ENCODE measurements at places on chromosomes 6 and 20.

DNA sequence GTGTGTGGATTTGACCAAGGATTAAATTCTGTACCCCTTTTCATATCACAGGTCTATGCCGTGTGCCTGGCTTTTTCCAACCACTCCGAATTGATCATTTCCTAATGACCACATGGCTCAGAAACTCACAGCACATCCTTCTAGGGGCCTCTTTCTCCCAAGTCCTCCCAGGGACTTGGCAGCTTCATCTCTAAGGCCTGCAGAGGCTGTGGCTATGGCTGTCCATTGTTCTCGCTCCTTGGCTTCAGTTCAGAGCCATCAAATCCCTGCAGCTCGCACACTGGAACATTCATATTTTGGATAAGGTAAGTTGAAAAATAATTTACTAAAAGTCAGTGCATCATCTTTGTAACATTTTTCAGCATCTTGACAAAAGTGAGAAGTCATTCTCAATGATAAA lies 497.2 kb upstream of the CDH4 start:
- H3K27me3 ChIP-seq = no peaks in the 10 kb centered on the region
- H3K27ac ChIP-seq = no peak overlapping the region
- no peaks in the 10 kb centered on the region for H3K36me3 ChIP-seq
- H3K4me3 ChIP-seq = no peak overlapping the region
- no peaks in the 10 kb centered on the region for H3K4me1 ChIP-seq

DNA sequence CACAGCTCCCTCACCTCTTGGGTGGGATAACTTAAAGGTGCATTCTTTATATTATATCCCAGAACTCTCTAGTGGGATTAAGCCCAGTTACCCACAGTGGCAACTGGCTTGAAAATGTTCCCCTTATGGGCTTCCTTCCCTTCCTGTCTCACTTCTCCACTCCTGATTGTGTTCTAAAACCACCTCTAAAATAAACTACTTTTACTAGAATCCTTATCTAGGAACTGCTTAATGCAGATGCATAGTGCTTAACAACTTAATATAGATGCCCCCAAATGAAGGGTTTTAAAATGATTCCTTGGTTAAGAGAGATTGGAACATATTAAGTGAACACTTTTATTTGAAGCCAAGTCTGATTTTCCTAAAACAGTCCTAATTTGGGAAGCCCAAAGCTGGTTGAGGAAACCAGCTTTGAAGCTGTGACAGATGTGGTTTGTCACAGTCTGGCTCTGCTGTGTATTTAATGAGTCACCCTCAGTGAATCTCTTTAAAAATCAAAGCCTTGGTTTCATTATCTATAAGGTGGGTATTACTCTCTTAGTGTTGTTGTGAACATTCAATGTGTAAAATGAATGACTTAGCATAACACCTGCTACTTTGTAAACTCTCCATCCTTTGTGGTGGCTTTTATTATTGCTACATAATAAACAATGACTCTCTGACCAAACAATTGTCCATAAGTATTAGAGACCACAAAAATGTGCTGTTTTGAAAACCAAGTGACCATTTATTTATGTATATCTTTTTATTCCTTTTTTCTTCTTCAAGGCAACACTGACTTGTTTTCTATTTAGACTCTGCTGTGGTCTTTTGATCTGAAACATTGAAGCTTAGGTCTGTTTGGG lies 24.4 kb downstream of the PLCB1 start:
- H3K27ac ChIP-seq = no peak overlapping the region
- no peaks in the 10 kb centered on the region for H3K27me3 ChIP-seq
- no peak for DNase-seq
- no peaks in the 10 kb centered on the region for H3K36me3 ChIP-seq
- no peak overlapping the region for H3K4me3 ChIP-seq

DNA sequence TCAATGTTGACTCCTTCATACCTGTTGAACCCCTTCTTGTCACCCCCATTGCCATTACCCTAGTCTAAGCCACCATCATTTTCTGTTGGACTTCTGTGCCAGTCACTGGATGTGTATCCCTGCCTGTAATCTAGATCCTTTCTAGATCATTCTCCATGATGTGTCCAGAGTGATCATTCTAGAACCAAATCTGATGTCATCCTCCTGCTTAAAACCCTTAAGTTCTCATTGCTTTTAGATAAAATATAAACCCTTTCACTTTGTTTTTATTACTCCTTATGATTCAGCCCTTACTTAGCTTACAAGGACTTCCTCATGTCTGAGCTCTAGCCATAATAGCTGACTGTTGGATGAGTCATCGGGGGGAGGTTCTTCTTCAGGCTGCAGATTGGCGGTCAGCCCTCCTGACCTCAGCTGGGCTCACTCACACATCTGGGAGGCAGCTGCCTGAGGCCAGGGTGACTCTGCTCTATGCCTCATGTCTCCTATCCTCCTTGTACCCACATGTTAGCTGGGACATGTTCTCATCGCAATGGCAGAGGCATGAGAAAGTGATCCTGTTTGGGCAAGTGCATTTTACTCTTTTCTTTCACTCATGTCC lies 287.6 kb downstream of the ESR1 start:
- DNase-seq = peak; percentile 89
- no peaks in the 10 kb centered on the region for H3K27me3 ChIP-seq
- H3K27ac ChIP-seq = no peak overlapping the region
- H3K4me1 ChIP-seq = no peaks in the 10 kb centered on the region

DNA sequence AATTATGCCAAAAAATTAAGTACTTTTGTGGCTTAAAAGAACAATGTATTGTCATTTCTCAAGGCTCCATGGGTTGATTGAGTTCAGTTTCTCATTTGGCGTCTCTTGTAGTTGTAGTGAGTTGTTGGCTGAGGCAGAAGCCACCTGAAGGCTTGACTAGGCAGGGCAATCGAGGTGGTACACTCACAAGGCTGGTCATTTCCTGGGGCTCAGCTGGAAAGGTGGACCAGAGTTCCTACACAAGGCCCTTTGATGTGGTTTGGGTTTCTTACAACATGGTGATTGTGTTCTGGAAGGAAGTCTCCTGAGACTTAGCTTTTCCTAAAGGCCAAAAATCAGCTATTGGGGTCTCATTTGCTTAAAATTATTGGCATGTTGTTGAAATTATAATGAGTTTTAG lies 22.6 kb downstream of the MAS1 start:
- H3K4me1 ChIP-seq = no peaks in the 10 kb centered on the region
- H3K27ac ChIP-seq = no peak overlapping the region
- H3K4me3 ChIP-seq = no peak overlapping the region
- no peaks in the 10 kb centered on the region for H3K27me3 ChIP-seq
- no peaks in the 10 kb centered on the region for H3K36me3 ChIP-seq

DNA sequence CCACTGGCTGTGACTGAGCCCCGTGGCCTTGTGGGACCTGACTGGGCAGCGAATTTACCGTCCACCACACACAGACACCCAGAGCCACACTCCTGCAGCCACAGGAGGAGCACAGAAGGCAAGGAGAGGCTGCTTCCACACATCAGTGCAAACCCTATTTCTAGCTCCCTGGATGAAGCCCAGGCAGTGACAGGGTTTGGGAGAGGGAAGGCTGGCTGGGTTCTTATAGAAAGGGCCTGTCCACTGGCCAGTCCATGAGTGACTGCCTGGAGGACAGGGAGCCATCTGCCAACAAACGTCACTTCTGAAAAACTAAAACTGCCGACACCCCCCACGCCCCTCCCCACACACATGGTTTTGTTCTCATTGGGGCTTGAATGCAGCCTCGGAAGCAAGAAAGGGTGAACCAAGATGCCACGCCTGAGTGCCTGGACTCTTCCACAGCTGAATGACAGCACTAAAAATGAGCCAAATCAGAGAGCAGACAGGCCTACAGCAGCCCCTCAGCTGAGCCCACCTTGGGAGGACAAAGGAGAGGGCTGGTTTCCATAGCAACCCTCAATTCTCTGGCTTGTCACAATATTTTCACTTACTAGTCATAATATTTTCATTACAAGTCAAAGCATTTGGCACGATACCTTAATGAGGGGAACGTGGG lies 38.4 kb downstream of the RRBP1 start:
- H3K4me1 ChIP-seq = peaks cover 47% of the 10 kb centered on the region
- peaks cover 2% of the 10 kb centered on the region for H3K36me3 ChIP-seq
- H3K27me3 ChIP-seq = no peaks in the 10 kb centered on the region
- peak overlapping the region; percentile 72 for H3K27ac ChIP-seq
- no peak overlapping the region for H3K4me3 ChIP-seq
- DNase-seq = peak; percentile 64

DNA sequence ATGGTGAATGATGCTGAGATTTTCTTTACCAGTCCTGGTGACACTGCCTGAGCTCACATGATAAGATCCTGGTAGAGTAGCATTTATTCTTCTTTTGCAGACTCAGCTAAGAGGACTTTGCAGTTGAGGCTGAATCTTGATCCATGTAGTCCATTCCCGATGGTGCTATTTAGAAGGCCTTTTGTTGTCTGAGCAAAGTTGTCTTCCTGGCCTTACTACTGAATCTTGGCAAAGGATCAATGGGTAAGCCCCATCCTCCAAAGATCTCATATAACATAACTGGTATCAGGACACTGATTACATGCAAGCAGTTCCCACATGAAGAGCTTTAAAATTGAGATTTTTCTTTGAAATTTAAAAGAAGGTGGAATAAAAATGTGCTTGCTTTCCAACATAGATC lies 291.6 kb downstream of the SOX4 start:
- H3K27ac ChIP-seq = peak overlapping the region; percentile 78
- no peak for DNase-seq
- H3K4me1 ChIP-seq = peaks cover 16% of the 10 kb centered on the region
- no peaks in the 10 kb centered on the region for H3K27me3 ChIP-seq
- no peak overlapping the region for H3K4me3 ChIP-seq

Measured in kidney (tissue), 22 donors.